ENCODE measurements at places on chromosomes 4 and X.

- no peak for DNase-seq
Measured at GRCh38 chr4:69708211-69708610, 52.2 kb downstream of the SULT1B1 start.

GRCh38 chr4:163284304-163284703 is 48.1 kb downstream of the NPY1R start:
- no peak for DNase-seq

DNA sequence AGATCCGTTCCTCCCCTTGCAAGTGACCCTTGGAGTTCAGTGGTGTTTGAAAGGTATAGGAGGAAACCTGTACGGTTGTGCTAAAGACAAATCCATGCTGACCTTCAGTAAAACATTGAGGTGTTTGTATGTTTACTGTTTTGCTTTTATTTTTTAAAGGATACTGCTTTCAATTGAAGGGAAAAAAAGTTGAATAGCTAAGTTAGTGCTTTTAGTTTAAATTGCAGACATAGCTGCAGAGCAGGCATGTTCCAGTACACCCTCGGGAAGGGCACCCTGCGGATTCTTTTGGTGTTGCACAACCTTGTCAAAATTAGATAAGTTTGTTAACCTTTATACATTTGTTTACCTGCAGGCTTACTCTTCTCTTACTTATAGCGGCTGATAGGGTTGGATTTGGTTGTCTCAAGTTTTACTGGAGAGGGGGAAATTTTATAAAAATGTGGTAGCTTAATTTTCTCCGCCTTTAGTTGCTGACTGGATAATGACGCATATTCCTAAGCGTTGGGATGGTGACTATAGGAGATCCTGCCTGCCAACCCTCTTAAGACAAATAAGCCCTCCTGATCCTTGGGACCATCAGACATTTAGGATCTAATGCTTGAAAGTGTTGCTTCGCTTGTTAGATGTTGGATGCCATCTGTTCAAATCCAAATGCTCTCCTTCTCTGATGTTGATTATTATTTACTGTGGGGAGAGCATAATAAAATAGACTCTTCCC is 2.0 kb downstream of the RAPGEF2 start:
- DNase-seq: peak; percentile 43

GRCh38 chr4:20643631-20644030 is 56.6 kb upstream of the PACRGL start:
- no peak for DNase-seq

DNA sequence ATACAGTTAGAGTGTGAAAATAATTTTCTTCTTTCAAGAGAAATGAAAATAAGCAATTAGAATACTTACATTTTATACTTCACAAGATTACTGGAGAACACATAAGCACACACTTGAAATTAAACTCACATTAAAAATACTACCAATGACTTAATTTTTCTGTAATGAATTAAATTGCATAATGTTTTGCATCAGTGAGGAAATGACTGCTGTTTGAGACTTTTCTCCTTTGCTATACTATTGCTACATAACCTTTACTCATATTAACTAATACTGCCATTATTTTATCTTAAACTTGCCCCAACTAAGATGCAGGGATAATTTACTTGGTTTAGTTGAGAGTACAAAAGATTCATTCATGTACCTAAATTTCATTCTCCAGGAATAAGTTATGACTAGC is 590.9 kb downstream of the ARAP2 start:
- no peak for DNase-seq

GRCh38 chrX:38811515-38812243 is 10.4 kb downstream of the MID1IP1 start:
- DNase-seq: no peak

- no peak for DNase-seq
Measured at GRCh38 chr4:59956366-59956765, 1243.8 kb upstream of the ADGRL3 start.

DNA sequence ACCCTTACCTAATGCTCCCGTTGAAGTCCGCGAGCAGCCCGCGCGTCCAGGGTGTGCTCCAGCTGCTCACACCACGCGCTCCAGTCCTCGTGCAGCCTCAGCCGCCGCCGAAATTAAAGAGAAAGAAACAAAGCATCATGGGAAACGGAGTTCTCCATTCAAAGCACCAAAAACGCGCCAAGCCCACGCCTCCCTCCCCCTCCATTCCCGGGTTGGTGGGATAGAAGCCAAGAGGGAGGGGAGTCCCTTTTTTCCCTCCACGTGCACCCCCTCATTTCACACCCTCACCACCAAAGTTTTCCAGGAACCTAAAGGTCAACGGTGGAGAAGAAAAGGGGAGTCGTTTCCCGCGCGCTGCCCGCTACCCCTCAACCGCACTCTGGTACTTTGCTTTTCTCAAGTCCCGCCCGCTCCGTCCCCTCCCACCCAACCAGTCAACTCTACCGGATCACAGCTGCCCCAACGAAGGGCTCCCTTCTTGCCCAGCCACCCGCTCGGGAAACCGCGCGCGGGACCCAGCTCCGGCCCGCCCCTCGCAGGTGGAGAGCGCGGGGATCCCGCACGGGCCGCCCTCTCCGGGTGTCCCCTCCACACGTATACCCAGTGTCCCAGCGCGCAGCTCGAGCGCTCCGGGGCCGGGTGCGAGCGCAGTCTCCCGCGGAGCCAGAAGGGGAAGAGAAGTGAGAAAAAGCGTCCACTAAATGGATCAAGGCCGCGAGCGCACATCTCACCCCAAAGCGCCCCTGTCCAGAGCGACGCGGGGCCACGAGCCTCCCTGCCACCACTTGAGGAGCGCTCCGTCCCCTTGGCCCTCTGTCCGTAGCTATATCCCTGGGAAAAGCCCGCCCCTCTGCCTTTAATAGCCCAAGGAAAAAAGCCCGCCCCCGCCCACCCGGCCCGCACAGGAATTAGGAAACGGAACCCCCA is 65.1 kb upstream of the CCDC160 start:
- no peak for DNase-seq

DNA sequence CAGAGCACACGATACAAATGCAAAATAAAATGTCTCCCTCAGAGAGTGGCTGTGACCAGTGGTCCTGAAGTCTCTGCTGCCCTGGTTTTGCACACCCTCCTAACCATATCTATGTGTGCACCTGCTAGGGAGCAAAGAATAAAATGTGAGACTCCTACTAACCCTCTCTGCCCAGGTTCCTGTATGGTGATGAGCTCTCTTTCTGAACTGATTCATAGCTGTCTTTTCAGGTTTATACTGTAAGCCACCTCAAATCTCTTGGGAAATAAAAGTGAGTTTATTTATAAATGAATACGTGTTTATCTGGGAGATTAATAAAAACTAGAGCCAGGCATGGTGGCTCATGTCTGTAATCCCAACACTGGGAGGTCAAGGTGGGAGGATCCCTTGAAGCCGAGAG is 126.0 kb upstream of the RBPJ start:
- DNase-seq: no peak

DNA sequence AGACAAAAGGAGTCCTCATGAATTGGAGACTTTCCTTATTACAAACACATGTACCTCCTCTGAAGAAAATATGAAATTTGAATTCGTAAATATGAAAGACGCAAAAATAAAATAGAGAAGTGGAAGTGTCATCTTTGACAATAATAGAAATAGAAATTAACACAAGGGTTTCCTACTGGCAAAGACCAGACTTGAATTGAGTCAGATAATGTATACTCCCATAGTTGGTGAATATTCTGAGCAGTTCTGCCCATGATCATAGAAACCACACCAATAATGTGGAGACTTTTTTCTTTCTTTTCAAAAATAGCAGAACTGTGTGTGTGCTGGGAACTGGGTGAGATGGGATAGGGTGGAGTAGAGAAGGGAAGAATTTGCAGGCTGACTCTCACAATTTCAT is 277.7 kb upstream of the TET2 start:
- no peak for DNase-seq

GRCh38 chr4:127151941-127152340 is 480.8 kb upstream of the INTU start:
- DNase-seq: no peak

GRCh38 chr4:6617246-6617645 is 23.2 kb upstream of the MRFAP1 start:
- DNase-seq: no peak

GRCh38 chr4:119106036-119107000 is 29.3 kb upstream of the MYOZ2 start:
- no peak for DNase-seq

DNA sequence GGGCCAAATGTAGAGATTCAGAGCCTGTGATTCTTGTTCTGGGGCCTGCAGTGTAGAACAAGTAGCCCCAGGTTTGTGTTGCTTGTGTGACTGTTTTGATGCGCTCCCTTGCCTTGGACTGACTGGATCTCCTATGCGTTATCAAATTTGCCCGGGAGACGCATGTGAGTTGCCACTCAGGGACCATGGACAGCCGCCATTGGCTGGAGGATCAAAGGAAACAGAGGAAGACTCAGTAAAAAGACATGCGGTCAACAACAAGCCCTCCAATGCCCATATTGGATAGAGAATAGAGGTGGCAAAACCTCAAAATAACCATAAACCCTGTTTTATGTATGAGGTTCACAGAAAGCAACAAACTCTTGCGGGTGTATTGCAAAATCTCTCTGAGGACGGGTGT is 327.5 kb upstream of the IGFBP7 start:
- no peak for DNase-seq

DNA sequence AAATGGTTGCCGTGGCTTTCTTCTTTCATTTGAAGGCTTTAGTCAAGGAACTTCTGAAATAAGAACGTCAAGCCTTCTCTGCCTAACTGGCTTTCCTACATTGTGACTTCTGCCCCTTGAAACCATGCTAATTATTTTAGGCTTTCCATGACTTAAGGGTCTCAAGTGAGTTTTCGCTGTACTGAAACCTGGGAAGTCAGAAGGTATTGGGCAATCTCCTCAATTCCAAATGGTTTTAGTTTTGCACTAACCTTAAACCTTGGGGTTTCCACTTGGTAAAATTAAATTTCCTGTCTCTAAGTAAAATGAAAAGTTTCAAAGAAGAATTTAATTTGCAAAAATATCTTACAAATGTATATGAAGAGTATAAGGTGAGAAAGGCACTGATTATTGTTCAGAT is 73.8 kb downstream of the MBNL3 start:
- DNase-seq: no peak

GRCh38 chrX:40140706-40141499 is 43.1 kb upstream of the BCOR start:
- peak; percentile 49 for DNase-seq

GRCh38 chrX:10083809-10084208 is 73.0 kb upstream of the CLCN4 start:
- DNase-seq: no peak

- DNase-seq: peak; percentile 14
Measured at GRCh38 chr4:24476282-24476681, 108.1 kb downstream of the DHX15 start.

DNA sequence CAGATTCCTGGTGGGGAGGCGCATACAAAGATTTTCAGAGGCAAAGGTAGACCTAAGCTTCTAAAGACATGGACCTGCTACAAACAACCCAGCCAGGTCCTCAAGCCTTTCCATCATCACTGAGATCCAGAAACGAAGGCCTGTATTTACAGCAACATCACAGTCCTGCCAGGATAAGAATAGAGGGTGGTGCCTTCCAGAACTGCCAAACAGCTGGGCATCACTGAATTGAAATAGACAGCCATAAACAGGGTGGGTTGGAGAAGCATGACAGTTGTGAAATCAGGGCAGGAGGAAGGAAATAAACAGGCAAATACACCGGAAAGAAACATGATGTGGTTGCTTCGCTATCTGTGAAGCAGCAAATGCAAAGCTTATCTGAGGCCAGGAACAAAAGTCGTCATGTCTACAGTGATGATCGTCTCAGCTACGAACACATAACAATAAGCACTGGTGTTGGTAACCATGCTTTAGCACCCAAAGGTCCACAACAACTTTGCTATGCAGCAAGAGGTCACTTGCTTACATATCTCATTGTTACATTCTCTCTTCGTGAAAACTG is 6.7 kb upstream of the TMEM154 start:
- no peak for DNase-seq

- DNase-seq: peak; percentile 8
Measured at GRCh38 chrX:45852884-45853283, 652.2 kb upstream of the DIPK2B start.

DNA sequence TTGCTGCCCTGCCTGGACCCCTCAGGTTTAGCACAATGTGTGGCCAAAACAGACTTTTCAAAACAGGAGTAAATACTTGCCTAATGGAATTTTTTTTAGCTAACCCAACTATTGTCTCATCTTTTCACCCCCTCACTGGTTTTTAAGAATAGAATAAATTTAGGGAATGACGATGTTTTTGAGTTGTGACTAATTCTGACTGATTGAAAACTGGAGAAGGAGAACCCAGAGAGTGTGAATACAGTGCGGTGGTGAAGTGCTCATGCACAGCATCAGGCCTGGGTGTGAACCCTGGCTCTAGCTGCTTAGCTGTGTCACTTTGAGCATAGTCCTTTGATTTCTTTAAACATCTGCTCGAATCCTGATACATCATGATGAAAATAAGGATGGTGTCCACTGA is 10.5 kb downstream of the ANTXR2 start:
- no peak for DNase-seq

DNA sequence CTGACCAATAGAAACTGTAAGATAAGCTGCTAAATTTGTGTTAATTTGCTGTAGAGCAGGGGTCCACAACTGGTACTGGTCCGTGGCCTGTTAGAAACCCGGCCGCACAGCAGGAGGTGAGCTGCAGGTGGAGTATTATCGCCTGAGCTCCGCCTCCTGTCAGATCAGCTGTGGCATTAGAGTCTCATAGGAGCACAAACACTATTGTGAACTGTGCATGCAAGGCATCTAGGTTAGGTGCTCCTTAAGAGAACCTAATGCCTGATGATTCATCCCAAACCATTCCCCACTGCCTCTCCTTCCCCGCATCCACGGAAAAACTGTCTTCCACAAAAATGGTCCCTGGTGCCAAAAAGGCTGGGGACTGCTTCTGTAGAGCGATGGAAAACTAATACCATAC is 19.7 kb downstream of the FBXW7 start:
- no peak for DNase-seq

DNA sequence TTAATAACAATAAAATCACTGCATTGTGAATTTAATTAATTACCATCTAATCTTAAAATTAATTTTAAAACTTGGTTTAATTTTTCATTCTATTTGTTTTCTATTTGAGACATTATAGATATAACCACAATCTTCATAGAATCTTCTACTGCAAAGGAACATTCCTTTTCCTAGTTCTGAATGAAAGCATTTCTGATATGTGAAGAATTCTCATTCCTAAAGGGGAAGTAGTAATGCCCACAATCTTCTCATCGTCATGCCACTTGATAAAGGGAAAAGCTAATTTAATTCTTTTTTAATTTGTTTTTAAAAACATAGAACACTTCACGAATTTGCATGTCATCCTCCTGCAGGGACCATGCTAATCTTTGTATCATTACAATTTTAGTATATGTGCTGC is 23.7 kb downstream of the MGARP start:
- DNase-seq: no peak

GRCh38 chr4:101718810-101719209 is 71.7 kb upstream of the BANK1 start:
- no peak for DNase-seq

GRCh38 chr4:8646296-8647093 is 53.9 kb downstream of the CPZ start:
- DNase-seq: no peak

DNA sequence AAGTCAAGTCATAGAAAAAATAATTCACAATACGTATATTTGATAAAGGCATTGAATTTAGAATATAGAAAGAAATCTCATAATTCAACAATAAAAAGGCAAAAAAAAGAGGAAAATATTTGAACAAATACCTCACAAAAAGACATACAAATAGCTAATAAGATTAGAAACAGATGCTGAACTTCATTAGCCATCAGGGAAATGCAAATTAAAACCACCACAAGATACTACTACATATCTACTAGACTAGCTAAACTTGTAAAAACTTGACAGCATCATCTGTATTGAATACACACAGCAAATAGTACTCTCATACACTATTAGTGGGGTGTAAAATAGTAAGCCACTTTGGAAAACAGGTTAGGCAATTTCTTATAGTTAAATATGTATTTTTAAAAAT is 128.7 kb upstream of the TLL1 start:
- no peak for DNase-seq
